Neural crest cell (in vitro differentiated cells): ENCODE measurements at places on chromosomes 3 and 15. TPM values are rescaled to one million over a fixed set of nuclear protein-coding genes. Genes with fewer than 3 reads are reported as not detected.

GRCh38 chr3:51796854-51797253, 17.8 kb upstream of the IQCF6 start:
- H3K27me3 ChIP-seq = peaks cover 42% of the 10 kb centered on the region
- no peak overlapping the region for H3K4me3 ChIP-seq
- H3K36me3 ChIP-seq = no peaks in the 10 kb centered on the region
- DNase-seq = no peak
- peaks cover 21% of the 10 kb centered on the region for H3K4me1 ChIP-seq

DNA sequence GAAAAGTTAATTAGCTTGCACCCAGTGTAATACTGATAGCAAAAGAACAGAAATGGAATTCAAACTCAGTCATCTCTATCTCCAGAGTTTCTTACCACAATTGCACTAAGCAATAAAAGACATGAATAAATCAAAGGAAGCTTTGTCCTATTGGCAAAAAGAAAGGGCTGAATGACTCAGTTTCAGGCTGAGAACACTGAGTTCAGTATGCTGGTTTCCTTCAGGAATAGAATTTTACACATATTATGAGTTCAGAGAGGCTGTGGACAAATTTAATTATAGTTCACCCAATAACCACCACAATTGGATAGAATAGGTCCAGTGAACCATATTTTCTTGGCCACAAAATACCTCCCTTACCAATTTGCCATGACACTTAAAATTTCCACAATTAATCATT, 249.7 kb downstream of the KCNMB2 start:
- peaks cover 2% of the 10 kb centered on the region for H3K36me3 ChIP-seq
- no peak overlapping the region for H3K4me3 ChIP-seq
- DNase-seq = no peak
- no peaks in the 10 kb centered on the region for H3K27me3 ChIP-seq

- H3K27me3 ChIP-seq = no peaks in the 10 kb centered on the region
- no peak overlapping the region for H3K4me3 ChIP-seq
- H3K36me3 ChIP-seq = no peaks in the 10 kb centered on the region
- H3K27ac ChIP-seq = no peak overlapping the region
These were observed 13.9 kb upstream of the FXR1 start for GRCh38 chr3:180898572-180898971.

DNA sequence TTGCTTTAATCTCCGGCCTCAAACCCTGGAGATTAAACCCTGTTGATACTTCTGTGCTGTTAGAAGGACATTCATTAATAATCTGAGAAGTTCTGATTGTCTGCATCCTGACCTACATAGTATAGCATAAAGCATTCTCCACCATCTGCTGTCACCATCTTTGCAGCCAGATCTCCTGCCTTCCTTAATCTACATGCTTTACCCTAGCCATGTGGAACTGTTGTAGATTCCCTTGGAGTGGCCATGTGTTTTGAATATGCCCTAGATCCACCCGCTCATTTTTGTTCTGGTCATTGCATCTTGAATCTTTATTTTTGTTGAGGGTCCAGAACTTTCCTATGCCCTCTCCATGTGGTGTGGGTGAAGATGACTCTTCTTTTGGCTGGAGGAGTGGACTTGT, 110.3 kb downstream of the OXSM start:
- no peak for DNase-seq
- H3K36me3 ChIP-seq = no peaks in the 10 kb centered on the region
- no peak overlapping the region for H3K27ac ChIP-seq
- no peak overlapping the region for H3K4me3 ChIP-seq

DNA sequence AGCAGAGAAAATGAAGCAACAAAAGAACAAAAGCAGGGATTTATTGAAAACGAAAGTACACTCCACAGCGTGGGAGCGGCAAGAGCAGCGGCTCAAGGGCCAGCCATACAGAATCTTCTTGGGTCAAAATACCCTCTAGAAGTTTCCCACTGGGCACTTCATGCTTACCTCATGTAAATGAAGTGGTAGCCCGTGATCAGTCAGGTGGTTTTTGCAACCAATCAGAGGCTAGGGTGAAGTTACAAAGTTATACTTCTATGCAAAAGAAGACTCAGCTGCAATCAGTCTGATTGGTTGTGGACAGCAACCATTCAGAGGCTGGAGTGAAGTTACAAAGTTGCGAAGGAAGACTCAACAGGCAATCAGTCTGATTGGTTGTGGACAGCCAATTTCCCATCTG, 37.8 kb upstream of the TRH start:
- no peak for DNase-seq
- H3K4me1 ChIP-seq = peaks cover 16% of the 10 kb centered on the region
- H3K36me3 ChIP-seq = no peaks in the 10 kb centered on the region
- H3K27me3 ChIP-seq = no peaks in the 10 kb centered on the region
- H3K27ac ChIP-seq = no peak overlapping the region

DNA sequence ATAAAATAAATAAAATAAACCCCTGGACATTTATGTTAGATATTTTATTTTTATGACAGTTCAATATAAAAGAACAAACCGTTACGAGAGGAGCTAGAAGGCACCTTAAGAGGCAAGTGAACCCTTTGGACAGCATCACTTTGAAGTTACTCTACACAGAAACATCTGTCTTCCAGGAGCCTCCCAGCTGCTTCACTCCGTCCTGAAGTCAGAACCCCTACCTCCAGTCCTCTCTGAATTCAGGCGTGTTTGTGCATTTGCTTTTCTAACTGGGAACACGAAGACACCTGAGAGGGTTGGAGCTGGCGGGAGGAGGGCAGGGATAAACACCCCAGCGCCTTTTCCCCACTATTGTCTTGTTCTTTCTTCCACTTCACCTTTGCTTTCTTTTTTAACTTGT, 46.2 kb downstream of the CMTM7 start:
- peak overlapping the region; percentile 59 for H3K27ac ChIP-seq
- peaks cover 15% of the 10 kb centered on the region for H3K4me1 ChIP-seq
- no peaks in the 10 kb centered on the region for H3K27me3 ChIP-seq

GRCh38 chr3:49721596-49721895, 2.1 kb upstream of the AMIGO3 start:
- no peak overlapping the region for H3K27ac ChIP-seq
- DNase-seq = no peak
- H3K36me3 ChIP-seq = peaks cover 8% of the 10 kb centered on the region

DNA sequence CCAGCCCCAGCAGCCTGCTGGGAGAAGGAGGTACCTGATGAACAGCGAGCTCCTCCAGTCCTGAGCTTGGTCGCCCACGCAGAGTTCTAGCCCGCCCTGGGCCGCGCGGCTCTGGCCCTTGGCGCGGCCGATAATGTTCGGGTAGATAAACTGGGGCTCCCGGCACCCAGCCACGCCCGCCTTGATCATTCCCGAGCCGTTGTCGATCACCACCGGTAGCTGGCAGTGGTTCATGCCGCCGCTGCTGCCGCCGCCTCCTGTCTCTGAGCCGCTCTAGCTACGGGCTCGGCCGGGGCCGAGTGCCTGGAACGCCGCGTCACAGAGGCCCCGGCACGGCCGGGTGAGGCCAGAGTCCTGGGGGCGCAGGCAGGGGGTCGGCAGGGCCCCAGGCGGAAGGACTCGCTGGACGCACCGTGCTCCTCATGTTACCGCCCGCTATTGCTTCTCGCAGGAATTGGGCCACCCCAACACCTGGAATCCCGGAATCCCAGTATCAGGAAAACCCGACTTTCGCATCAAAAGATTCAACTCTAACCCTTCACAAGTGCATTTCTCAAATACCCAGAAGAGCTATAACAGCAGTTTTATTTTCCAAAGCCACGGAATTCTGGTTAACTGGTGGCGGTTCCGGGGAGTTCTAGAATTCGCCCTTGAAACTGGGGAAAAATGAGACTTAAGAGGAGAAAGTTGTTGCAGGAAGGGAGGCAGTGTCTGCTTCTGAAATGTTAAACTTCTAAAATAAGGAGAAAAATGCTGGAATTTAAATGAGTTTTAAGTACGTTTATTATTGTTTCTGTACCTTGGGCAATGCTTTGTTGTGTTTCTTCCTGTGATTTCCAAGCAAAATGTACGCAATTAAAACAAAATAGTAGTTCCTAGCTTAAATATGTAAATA, at the start of gene ACTRT3:
Gene ACTRT3 (minus strand): TSS at position 275 of the 895 bp plus-strand sequence. CDS start 41 bp downstream, at position 234.
- peak; percentile 71 for DNase-seq
- H3K4me3 ChIP-seq = peak within 1 kb of the TSS; percentile 98
- peaks cover 28% of the 10 kb centered on the region for H3K27me3 ChIP-seq
- peaks cover 41% of the 10 kb centered on the region for H3K4me1 ChIP-seq

- DNase-seq = no peak
- H3K27ac ChIP-seq = no peak overlapping the region
- no peaks in the 10 kb centered on the region for H3K36me3 ChIP-seq
- H3K4me1 ChIP-seq = peaks cover 7% of the 10 kb centered on the region
- no peak overlapping the region for H3K4me3 ChIP-seq
These were observed 227.5 kb upstream of the COL8A1 start for GRCh38 chr3:99410789-99411311.

- H3K27me3 ChIP-seq = peaks cover 20% of the 10 kb centered on the region
- H3K4me3 ChIP-seq = no peak overlapping the region
- no peaks in the 10 kb centered on the region for H3K36me3 ChIP-seq
- DNase-seq = no peak
These were observed 6.5 kb downstream of the RFTN1 start for GRCh38 chr3:16506884-16507577.

DNA sequence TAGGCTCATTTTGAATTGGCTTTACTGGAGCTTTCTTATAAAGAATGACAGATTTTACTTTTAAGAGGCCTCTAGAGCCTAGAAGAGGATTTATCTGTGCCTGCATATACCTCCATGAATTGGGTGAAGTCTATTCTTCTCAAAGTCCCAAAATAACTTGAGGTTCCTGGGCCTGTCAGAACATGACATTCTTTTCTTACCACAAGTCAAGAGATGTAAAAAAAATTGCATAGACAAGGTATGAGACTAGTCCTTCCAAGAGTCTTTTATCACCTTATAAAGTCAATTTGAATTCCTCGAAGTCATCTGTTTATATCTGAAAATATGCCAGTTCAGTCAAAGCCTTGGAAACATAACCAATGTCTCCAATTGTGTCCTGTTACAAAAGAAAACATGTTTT, 17.2 kb upstream of the CD200 start:
- DNase-seq = no peak
- no peak overlapping the region for H3K27ac ChIP-seq

- H3K4me1 ChIP-seq = no peaks in the 10 kb centered on the region
- peaks cover under 1% of the 10 kb centered on the region for H3K27me3 ChIP-seq
- H3K36me3 ChIP-seq = peaks cover 3% of the 10 kb centered on the region
- no peak overlapping the region for H3K4me3 ChIP-seq
These were observed 132.2 kb downstream of the WNT7A start for GRCh38 chr3:13747627-13748026.

DNA sequence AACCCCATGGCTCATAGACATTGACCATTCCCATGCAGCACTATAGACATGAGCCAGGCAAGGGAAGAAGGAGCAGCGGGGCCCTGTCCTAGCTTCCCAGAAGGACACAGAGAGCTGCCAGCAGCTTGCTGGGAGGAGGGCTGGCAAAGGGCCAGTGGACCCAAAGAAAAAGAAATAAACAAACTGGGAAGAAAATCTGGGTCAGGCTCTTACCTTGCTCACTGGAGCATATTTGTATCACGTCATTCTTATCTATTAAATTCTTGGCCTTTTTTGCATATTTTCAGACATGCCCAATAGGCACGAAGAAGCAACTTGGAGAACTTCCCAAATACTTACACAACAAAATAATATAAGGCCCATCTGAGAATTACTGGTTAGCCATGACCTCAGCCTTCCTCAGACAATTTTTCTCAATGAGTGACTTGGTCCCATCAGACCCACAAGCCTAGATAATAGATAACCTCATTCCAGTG, 28.4 kb downstream of the RASGRP1 start:
- no peaks in the 10 kb centered on the region for H3K36me3 ChIP-seq
- H3K27ac ChIP-seq = no peak overlapping the region
- no peaks in the 10 kb centered on the region for H3K27me3 ChIP-seq
- no peak overlapping the region for H3K4me3 ChIP-seq
- no peak for DNase-seq
- H3K4me1 ChIP-seq = peaks cover 12% of the 10 kb centered on the region

DNA sequence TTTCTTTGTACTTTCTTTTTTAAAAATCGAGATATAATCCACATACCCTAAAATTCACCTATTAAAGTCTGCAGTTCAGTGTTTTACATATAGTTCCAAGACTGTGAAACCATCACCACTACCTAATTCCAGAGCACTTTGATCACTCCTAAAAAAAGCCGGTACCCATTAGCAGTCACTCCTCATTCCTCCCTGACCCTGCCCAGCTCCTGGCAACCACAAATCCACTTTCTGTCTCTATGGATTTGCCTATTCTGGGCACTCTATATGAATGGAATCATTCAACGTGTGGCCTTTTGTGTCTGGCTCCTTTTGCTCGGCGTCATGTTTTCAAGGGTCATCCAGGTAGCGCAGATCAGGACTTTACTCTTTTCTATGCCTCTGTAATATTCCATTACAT, 17.3 kb downstream of the TRPM1 start:
- no peak for DNase-seq
- peaks cover 10% of the 10 kb centered on the region for H3K27me3 ChIP-seq
- H3K36me3 ChIP-seq = peaks cover 2% of the 10 kb centered on the region
- no peak overlapping the region for H3K27ac ChIP-seq

DNA sequence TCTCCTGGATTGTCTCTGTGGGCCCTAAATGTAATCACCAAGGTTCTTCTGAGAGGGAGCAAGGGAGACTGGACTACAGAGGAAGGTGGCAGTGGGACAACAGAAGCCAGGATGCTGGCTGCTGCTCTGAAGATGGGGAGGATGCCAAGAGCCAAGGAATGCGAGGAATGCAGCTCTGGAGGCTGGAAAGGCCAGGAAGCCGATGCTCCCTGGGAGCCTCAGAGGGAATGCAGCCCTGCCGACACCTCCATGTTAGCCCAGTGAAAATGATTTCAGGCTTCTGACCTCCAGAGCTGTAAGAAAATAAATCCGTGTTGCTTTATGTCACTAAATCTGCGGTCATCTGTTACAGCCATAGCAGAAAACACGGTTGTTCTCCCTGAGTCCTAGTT, 44.1 kb downstream of the UMPS start:
- H3K36me3 ChIP-seq = peaks cover 7% of the 10 kb centered on the region
- H3K4me1 ChIP-seq = peaks cover 68% of the 10 kb centered on the region
- no peak for DNase-seq
- peak overlapping the region; percentile 38 for H3K27ac ChIP-seq
- H3K4me3 ChIP-seq = no peak overlapping the region
- H3K27me3 ChIP-seq = no peaks in the 10 kb centered on the region

GRCh38 chr15:51864408-51865056, 35.1 kb downstream of the TMOD3 start:
- peak overlapping the region; percentile 44 for H3K27ac ChIP-seq
- H3K4me1 ChIP-seq = no peaks in the 10 kb centered on the region
- no peak for DNase-seq
- H3K4me3 ChIP-seq = no peak overlapping the region

Gene REC114
- total RNA-seq = not detected in 2 replicates

Gene KLHL40
- not detected in 2 replicates for total RNA-seq

Gene NSMCE3
- 11.9 and 12.5 TPM in 2 replicates for total RNA-seq

Gene APOD
- 1.1 and 1.7 TPM in 2 replicates for total RNA-seq

Gene TBL1XR1
- 126 and 153 TPM in 2 replicates for total RNA-seq

Gene SLC28A2
- not detected in 2 replicates for total RNA-seq

Gene KIF15
- total RNA-seq = 49.0 and 51.3 TPM in 2 replicates

Gene GRM2
- total RNA-seq = 6.6 and 8.3 TPM in 2 replicates

Gene ZNF80
- not detected in 2 replicates for total RNA-seq

Gene CELSR3
- total RNA-seq = 26.5 and 27.2 TPM in 2 replicates
